ENCODE measurements at places on chromosomes 1 and 21.

GRCh38 chr1:245085508-245086095 is 69.2 kb upstream of the KIF26B start:
- peak; percentile 96 for DNase-seq

DNA sequence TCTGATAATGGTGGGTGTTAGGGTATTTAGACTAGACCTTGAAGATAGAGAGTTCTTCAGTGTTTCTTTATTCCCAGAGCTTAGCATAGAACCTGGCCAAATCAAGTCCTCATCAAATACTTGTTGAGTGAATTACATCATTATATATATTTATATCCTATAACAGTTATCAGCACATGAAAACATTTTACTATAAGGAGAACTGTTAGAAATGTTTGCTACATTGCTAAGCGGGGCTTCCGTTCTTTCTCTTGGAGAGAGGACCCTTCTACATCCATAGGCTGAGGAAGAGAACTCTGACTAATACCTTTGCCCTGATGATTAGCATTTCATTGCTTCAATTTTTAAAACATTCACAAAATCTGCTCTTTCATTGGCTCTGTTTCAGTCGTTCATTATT is 66.5 kb upstream of the NBL1 start:
- peak; percentile 42 for DNase-seq

DNA sequence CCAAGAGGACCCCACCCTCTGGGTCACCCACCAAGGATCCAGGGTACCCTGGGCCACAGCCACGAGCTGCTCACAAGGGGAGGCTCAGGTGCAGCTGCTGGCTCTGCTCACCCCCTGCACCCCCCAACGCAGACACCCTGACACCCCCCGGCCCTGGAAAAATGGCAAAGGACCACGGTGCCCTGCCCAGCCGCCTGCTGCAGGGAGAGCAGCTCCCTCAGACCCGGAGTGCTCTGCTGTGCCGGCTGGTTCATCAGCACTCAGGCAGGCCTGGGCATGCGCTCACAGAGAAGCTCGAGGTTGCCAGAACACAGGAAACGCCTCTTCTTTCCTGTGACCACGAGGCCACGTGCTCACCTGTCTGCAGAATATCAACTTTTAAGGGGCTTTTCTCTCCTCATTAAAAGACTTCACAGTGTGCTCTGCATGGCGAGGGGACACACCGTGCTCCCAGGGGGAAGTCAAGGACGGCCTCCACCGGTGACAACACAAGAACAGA is 4.3 kb upstream of the C1QTNF12 start:
- DNase-seq, result no peak

- DNase-seq, result no peak
These were observed 146.1 kb upstream of the ADGRL2 start for GRCh38 chr1:81654657-81655056.

GRCh38 chr1:194658090-194658439 is 1471.7 kb upstream of the B3GALT2 start:
- DNase-seq, result peak; percentile 83

DNA sequence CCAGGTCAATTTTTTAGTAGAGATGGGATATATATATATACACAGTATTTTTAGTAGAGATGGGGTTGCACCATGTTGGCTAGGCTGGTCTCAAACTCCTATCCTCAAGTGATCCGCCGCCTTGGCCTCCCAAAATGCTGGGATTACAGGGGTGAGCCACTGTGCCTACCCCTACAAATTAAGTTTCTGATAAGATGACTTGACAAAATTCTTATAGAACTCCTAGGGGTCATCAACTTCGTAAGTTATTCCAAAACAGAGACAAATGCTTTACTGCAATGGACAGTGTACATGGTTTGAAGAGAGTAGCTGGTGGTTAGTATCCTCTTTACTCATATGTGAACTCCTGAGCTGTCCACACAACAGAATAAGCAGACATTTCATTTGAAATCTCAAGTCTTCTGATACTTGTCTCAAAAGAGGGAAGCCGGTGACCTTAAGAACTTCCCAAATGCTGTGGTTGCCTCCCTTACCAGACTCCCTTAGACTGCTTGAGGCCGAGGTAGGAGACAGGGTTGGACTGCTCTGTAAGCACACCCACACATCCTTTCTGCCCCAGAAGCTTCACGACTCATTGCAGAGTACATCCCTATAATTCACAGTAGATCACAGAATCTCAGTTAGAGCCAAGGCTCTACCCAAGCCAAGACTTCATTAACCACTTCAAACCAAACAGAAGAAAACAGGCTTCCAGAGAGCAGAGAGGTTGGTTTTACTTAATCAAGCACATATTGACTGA is 244.1 kb upstream of the IRF2BP2 start:
- peak; percentile 36 for DNase-seq

DNA sequence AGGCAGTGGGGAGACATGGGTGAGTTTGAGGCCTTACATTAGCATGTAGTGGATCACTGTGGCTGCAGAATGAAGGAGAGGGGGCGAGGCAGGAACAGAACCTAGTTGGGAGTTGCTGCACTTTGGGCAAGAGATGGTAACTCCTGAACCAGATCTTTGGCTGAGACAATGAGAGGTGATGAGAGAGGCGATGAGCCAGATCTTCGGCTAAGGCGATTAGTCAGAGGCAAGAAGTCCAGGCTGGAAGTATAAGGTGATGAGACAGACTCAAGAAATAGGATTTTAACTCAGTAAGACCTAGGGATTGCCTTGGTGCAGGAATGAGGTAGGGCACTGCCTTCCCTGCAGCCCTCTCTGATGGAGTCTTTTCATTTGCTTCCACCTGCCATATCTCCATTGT is 9.1 kb upstream of the ARTN start:
- peak; percentile 30 for DNase-seq

DNA sequence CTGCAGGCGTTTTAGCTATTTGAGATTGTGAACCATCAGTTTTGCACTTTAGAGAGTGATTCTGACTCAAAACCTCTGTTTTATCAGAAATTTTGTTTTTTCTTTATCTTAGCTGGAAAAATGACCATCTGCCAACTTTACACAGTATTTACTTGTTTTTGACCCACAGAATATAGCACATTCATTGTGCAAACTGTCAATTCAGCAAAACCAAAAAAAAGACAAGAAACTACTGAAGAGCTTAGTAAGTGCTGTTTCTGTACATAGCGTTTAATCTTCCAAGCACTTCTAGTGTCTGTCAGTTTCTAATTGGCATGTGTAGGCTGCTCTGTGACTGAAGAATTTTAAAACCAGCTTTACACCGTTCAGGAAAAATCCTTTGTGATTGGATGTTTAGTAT is 76.0 kb upstream of the VANGL1 start:
- DNase-seq, result no peak

- DNase-seq, result no peak
These were observed 233.1 kb downstream of the HHIPL2 start for GRCh38 chr1:222314839-222315238.

DNA sequence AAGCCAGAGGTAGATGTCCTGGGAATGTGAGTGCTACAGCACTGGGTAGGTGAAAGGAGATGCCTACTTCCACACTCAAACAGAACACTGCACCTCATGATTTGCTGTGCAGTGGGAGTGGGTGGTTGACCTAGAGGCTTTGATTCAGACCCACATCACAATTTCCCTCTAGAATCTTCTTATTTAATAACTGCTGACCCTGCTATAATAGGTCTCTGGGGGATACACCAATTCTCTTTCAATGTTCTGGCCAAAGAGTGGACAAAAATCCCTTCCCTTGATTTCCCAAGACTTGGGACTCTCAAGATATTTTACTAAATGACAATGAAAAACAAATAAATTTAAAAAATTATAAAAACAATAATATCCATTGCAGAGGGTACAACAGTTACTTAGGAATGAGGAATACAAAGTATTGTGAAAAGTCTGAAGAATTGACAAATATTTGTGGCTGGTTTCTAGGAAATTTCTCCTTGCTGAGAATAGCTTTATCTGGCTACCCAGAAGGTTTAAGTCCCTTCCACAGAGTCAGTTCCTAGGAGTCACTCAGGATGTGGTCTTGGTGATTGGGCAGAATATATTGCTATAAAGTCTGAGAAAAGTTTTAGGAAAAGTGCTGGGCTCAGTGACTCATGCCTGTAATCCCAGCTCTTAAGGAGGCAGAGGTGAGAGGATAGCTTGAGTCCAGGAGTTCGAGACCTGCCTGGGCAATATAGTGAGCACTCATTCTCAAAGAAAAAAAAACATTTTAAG is 2.4 kb upstream of the FCGR2A start:
- peak; percentile 41 for DNase-seq

- DNase-seq, result no peak
These were observed 16.4 kb downstream of the RAB4A start for GRCh38 chr1:229287267-229287666.

DNA sequence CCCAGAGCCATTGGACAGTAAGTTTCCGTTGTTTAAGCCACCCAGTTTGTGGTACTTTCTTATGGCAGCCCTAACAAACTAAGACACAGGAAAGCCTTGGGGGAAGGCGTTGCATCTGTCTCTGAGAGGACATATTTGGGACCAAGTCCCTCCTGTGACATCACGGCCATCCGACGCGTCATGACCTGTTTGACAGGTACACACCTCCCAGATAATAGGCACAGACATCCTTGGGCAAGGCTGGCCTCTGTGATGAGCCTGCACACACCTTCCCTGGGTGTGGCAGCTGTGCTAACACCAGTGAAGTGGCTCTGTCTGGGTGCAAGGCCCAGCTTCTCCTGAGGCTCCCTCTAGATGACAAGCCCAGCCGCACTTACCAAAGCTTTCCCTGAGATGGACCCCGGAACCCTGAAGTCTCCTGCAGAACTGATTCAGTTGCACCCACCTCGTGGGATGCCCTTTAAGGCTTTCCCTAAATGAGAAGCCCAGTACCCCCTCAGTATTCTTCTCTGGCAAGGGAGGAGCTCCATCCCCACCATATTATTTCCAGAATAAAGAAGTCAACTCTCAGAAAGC is 136.5 kb downstream of the ZSCAN20 start:
- no peak for DNase-seq

- no peak for DNase-seq
These were observed 191.4 kb downstream of the DAB1 start for GRCh38 chr1:57232500-57232899.

DNA sequence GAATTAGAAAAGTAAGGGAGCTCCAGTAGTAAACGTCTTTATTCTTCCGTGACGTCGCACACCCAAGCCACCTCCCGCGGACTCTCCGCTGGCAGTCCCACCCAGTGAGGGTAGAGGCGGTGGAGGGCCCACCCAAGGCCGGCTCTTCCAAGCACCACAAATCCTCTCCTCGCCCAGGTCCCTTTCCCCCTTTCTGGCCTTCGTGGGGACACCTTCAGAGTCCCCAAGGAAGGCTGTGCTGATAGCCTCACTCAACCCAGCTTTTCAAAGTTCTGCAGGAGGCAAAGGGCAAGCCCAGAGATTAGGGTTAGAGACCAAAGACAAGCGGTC is 349 bp upstream of the GPN2 start:
- DNase-seq, result no peak

GRCh38 chr1:91651243-91651642 is 150.6 kb downstream of the CDC7 start:
- DNase-seq, result peak; percentile 6

DNA sequence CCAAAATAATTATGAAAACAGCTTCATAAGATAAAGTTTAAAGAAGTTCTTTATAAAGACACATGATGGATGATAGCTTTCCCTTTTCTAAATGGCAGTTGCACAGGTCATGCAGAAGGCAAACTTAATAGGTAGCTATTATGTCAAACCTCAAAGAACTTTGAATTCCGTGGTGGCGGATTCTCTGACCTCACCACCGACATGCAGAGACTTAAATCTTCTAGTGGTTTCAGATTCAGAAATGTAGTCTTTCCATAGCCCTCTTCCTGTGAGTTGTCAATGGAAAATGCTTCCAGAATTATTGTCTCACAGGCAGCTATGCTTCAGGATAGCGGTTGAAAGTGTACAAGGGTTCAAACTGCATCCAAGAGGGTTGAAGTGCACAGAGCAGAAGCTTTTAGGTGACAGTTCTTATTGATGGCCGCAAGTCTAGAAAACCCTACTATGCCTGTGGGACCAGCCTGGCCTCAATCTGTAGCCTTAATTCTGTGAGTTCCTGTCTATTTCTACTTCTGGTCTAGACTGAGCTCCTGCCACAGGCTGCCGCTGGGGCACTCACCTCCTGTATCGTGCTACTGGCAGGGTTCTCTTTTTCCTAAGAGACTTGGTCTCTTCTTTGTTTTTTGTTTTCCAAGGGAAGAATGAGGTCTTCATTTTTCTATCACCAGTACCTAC is 117.0 kb upstream of the ERRFI1 start:
- peak; percentile 95 for DNase-seq

- no peak for DNase-seq
These were observed 42.2 kb downstream of the SPATA17 start for GRCh38 chr1:217673387-217673786.

DNA sequence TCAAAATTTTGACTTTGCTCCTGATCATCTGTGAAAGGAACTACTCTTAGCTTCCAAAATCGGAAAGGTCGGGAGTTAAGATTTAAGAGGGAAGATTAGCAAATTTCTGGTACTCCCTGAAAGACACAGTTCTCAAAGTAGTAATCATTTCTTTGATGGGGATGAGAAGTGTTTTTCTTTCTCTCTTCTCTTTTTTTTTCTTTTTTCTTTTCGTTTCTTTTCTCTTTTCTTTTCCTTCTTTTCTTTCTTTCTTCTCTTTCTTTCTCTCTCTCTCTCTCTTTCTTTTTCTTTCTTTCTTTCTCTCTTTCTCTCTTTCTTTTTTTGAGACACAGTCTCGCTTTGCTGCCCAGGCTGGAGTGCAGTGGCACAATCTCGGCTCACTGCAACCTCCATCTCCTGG is 5.1 kb upstream of the RAB29 start:
- DNase-seq, result no peak

DNA sequence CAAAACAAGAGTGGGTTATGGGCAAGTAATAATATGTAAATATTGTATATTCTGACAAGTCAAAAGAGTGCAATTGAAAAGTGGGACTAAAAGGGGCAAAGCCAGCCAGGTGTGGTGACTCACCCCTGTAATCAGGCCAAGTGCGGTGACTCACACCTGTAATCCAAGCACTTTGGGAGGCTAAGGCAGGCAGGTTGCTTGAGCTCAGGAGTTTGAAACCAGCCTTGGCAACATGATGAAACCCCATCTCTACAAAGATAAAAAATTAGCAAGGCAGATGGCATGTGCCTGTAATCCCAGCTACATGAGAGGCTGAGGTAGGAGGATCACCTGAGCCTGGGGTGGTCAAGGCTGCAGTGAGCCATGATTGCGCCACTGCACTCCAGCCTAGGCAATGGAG is 304.0 kb downstream of the HHIPL2 start:
- no peak for DNase-seq

DNA sequence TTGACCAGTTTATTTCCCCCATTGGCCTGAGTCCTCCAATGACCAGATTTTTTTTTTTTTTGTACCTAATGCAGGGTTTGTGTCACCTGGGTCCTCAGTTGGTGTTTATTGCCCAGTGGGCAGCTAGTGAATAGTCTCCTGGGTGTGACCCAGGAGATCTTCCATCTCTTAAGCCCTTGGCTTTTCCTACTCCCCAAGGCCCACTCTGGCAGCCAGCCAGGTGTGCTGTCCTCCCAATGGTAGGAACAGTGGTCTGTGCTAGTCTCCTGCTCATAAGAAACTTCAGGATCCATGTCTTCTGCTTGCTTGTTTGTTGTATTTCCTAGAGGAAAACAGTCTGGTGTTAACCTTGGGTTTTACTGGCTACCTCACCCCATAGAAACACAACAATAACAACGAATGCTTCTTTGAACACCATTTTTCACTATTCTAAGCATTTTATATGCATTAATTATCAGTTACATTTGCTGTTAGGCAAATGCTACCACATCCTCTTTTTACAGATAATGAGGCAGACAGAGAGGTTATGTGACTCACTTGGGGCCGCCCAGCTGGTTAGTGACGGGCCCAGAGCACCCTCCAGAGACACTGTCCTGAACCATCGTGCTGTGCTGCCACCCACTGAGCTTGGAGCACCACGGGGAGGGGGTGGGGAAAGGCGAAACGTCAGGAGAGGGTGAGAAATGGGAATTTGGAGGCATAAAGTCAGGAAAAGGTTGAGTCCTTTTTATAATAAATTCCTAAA is 107.5 kb downstream of the HIVEP3 start:
- DNase-seq, result no peak

All from fibroblast of upper back skin (primary cell).